ENCODE measurements at places on chromosomes 13 and 19. TPM values are rescaled to one million over a fixed set of nuclear protein-coding genes. Genes with fewer than 3 reads are reported as not detected.

DNA sequence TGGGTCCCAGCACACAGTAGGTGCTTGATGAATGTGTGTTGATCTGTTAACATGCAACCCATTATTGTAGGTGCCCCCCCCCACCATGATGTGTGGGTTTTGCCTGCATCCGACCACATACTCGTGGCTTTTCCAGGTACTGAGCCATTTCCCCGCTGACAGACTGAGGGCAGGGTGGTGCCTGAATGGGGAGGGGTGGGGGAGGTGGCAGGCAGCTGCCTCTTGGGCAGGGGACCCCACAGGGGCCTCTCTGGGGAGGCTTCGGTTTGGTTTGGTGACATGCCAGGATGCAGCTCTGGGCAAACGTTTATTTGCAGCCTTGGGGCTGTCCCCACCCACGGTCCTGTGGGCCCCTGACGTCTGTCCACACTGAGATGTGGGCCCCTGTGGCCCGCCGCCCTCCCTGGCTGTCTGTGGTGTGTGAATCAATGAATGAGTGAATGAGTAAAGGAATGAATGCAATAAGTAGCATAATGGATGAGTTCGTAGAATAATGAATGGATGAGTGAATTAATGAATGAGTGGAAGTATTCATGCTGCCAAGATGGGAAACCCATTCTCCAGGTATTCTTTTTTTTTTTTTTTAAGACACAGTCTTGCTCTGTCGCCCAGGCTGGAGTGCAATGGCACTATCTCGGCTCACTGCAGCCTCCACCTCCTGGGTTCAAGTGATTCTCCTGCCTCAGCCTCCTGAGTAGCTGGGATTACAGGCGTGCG lies 9.0 kb upstream of the JUND start:
- DNase-seq, result no peak

DNA sequence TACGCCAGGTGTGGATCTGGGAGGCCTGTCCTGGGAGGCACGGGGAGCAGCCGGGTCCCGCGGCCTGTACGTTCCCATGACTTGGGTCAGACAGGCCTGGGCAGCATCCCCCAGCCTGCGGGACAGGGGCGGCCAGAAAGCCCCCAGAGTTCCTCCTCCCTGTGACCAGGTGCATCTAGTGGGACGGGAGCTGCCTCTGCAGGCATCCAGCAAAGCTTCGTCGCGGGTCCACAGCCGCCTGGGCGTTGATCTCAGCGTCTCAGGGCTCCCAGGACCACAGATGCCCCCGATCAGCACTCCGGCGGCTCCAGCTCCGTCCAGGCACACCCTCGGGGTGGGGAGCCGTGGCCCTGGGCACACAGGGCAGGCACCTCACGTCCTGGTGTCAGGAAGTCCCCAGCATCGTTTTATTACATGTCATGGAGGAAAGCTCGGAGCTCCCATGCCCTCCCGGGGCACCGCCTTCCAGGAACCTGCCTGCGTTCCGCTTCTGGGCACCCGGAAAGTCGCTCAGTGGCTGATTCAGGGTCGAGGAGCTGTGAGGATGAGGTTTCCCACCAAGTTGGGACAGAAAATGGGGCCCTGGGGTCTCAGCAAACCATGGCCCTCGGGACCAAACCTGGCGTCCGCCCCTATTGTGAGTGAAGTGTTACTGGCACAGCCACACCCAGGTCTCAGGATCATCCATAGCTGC lies 1.5 kb upstream of the GZMM start:
- no peak for DNase-seq

DNA sequence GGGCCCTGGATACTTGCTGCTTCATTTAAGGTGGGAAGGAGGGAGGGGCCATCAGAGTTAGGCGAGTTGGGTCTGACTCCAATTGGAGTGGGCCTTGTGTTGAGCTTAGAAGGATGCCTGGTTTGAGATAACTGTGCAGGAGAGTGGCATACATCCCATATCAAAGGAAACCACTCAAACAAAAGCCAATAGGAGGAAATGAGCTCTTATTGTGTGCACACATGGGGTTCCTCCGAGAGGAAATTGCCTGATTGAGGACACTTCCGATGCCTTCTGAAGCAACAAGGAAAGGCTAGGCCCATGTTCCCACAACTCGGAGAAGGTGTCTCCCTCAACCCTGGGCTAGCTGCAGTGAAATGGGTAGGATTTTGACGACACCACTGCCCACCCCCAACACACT lies 19.6 kb downstream of the MBNL2 start:
- DNase-seq, result no peak

- DNase-seq, result peak; percentile 90
Measured at GRCh38 chr19:13060964-13061927, 41.4 kb downstream of the LYL1 start.

- no peak for DNase-seq
Measured at GRCh38 chr19:11025445-11025844, 63.8 kb upstream of the LDLR start.

DNA sequence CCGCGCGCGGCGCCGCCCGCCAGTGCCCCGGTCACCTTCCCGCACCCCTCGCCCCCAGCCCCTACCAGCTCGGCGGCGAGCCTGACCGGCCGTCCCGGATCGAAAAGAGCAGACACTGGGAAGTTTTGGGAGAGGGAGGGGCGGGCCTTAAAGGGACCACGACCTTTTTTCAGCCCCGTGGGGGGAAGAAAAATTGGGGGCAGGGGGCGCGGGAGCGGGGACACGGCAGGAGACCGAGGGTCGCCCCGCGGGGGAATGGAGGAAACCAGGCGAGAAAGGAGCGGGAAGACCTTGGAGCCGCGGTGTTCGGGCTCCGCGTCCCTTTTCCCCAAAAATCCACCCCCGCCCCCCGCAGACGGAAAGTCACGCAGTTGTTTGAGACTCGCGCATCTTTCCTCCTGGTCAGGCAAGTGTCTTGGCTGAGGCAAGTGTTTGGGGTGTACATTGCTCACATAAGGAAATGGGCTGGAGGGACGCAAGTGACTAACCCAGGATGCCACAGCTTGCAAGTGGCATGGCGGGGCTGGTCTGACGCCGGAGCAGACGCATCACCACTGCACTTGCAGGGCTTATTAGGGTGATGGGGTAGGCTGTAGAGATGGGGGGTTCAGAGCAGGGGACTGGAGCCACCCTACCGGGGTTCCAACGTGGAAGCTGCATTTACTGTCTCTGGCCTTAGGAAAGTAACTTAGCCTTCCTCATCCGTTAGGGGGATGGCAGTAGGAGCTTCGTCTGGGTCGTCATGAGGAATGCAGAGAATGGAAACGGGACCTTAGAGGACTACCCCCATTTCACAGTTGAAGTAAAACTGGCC lies 2.7 kb upstream of the HNRNPL start:
- no peak for DNase-seq

DNA sequence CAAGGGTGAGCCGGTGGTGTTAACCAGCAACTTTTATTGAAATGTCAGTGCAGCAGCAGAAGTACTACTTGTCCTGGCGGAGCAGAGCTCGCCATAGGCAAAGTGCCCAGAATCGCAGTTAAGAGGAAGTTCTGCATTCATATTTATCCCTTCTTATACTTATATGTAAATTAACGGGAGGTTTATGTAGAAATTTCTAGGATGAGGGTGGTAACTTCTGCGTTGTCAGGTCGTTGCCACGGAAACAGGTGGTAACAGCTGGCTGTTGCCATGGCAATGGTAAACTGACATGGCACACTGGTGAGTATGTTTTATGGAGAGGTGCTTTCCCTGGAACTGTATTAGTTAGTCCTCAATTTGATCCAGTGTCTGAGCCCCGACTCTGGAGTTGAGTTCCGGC lies 2494.9 kb upstream of the PCDH20 start:
- no peak for DNase-seq

DNA sequence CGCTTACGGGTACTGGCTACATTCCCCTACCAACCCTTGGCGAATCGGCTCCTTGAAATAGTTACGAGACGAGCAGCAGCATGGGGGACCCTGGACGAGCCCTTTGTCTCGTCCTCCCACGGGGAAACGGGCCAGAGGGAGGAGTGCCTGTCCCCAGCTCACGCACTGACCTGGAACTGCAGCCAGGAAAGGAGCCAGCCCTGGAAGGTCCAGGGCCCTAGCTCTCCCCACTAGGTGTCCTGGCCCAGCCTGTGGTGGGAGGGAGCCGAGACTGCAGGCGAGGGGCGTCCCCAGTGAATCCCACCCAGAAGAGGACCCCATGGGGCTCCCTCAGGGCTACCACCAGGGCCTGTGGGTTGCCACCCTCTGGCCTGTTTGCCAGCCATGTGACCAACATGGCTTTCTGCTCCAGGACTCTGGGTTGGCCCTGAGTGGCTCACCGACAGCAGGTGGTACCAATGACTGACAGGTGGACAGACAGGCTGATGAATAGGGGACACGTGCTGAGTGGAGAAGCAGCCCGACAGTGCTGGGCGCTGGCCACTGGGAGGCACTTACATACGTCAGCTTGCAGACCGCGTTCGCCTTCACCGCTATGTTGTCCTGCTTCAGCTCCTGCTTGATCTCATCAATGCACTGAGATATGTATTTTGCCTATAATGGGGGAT lies 13.2 kb downstream of the AP3D1 start:
- DNase-seq, result no peak

GRCh38 chr19:55147545-55148251 lies 1.3 kb downstream of the TNNT1 start:
- no peak for DNase-seq

The LILRB1 gene
- not detected for total RNA-seq

The ZNF154 gene
- total RNA-seq, result 18.0 TPM

The ZNF85 gene
- 4.8 TPM for total RNA-seq

The ZNF30 gene
- total RNA-seq, result 3.9 TPM

The ATP4A gene
- not detected for total RNA-seq

The MYH14 gene
- total RNA-seq, result not detected

The ADAMTS10 gene
- total RNA-seq, result 86.5 TPM

The AKT1S1 gene
- 61.2 TPM for total RNA-seq

The MCEMP1 gene
- not detected for total RNA-seq

The HIF3A gene
- 77.5 TPM for total RNA-seq
